Stimulated activated CD4-positive, alpha-beta T cell treated with anti-CD3 and anti-CD28 coated beads, TNF-alpha, amount 100 ng/mL, for 4 hours (primary cell): ENCODE measurements at places on chromosomes 5 and 9.

- no peak for DNase-seq
These were observed 4.5 kb upstream of the CD274 start for GRCh38 chr9:5445886-5446285.

GRCh38 chr9:68973619-68974018 lies 40.3 kb downstream of the PRKACG start:
- no peak for DNase-seq

GRCh38 chr5:95526871-95527270 lies 27.9 kb downstream of the SKIC3 start:
- DNase-seq = no peak

- no peak for DNase-seq
These were observed 49.4 kb downstream of the TGFBR1 start for GRCh38 chr9:99154356-99154755.

GRCh38 chr5:14724633-14725032 lies 60.1 kb downstream of the OTULIN start:
- no peak for DNase-seq

- no peak for DNase-seq
These were observed 454.1 kb downstream of the ARHGEF28 start for GRCh38 chr5:74079971-74080556.

- DNase-seq = no peak
These were observed 60.6 kb downstream of the GGTA1 start for GRCh38 chr9:121439016-121439415.
